ENCODE measurements at places on chromosomes 4 and X. TPM values are rescaled to one million over a fixed set of nuclear protein-coding genes. Genes with fewer than 3 reads are reported as not detected.

The BEX2 gene
- 6.6 TPM for total RNA-seq

The ZNF711 gene
- total RNA-seq: 1.0 TPM

The PAGE3 gene
- not detected for total RNA-seq

The DDIT4L gene
- total RNA-seq: 0.72 TPM
